PC-3 (cell line): ENCODE measurements at places on chromosomes 1 and 21.

GRCh38 chr21:44736291-44737004 lies 25.1 kb upstream of the TSPEAR start:
- peak; percentile 93 for DNase-seq

- DNase-seq: no peak
Measured at GRCh38 chr21:21415741-21416140, 417.5 kb downstream of the NCAM2 start.

- no peak for DNase-seq
Measured at GRCh38 chr1:222466150-222466865, 81.6 kb downstream of the HHIPL2 start.

DNA sequence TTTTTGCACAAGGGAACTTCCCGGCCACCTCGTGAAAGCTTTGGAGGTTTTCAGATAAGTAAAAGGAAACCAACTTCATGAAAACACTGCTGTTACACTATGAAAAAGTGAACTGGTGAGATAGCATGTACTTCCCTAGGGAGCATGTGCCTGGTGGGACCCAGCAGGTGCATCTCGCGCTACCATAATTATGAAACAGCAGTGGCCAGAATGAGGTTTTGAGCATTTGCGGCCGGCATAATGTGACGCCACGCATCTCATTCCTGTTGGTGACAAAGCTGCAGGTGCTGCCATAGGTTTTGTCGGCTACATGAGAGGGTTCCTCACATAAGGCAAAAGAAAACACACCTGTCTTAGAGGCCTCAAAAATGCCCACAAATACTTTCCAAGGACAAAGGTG lies 1.7 kb downstream of the KRTAP10-3 start:
- no peak for DNase-seq

DNA sequence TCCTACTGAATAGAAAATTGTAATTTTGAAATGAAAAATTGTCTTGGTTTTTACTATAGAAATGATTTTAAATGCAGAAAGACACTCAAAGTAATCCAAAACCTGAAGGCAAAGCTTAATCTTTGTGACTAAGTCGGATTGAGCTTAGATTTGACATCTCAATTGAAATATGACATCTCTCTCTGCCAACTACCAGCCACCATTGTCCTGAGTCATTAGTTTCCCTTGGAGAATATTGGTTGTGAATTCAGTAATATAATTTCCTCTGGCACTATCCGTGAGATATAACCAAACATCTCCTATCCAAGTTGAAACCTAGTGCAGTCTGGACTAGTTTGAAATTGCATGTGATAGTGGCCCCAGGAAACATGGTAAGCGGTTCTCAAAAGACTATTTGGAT lies 37.1 kb downstream of the PLA2G4A start:
- DNase-seq: no peak

DNA sequence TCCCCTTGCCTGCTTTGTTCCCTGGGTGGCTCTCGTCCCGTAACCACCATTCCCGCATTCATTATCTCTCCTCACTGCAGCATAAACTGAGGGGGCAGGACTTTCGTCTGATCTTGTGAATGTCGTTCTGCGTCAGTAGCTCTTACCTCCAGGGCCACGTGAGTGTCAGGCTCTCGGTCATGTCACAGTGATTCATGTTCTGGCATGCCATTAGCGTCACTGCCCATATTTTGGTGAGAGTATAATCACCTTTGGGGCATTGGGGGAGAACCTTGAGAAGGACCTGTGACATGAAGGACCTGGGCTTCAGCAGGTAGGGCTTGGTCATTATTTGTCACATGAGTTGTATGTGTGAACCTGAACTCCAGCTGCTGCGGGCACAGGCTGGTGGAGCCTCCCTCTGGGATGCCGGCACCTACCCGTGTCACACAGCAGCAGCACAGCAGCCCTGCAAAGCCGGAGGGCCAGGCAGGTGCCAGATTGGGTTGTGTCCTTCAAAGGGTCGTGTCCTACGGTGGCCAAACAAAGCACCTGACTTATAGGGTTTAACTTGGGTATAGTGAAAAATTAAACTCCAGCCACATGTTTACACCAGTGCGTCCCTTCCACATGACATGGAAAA lies 68.5 kb downstream of the BACE2 start:
- no peak for DNase-seq

GRCh38 chr1:192906334-192906733 lies 97.5 kb downstream of the RGS2 start:
- no peak for DNase-seq

DNA sequence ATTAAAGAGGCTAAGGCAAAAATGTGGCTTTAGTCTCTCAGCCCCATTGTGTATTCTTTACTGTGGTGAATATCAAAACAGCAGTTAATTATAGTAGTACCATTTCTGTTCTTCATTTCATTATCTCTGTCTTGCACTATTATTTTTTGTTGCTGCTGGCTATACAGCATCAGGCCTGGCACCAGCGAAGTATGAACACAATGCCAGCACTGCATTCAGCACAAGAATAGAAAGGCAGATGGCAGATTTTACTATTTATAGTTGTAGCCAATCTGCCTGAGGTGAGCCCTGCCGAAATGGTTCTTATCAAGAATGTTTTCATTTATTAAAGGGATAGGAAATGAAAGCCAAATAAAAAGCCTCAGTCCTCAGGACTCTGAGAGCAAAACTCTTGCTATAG lies 72.1 kb downstream of the GPR52 start:
- no peak for DNase-seq

DNA sequence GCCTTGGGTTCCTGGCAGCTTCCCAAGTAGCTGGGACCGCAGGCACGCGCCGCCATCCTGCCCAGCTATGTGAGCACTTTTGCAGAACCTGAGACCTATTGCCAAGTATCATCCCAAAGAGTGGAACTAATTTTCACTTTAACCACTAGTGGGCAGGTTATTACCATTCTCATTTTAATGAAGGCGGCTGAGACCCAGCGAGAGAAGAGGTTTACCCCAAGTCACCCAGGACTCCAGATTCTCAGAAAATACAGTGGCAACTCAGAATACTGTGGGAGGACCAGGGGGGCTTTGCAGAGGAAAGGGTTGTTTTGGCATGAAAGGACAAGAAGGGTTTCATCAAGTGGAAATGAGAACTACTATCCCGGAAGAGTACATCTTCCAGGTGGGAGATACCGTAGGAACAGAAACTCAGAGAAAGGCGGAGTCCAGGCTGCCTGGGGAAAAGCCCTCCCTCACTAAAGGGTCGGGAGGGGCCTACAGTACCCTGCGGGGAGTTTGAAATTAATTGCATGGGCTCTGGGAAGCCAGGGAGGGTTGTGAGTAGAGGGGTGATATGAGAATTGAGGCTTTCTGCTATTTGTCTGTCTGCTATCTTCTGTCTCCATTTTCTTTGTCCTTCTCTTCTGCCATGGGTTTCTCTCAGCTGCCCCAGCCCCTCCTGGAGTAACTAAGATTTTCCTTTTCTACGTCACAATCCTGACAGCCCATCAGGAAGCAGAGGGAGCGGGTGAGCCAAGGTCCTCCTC lies 7.2 kb upstream of the SEMA4A start:
- DNase-seq: peak; percentile 97

- DNase-seq: peak; percentile 13
Measured at GRCh38 chr1:107649023-107649422, 316.0 kb downstream of the VAV3 start.

DNA sequence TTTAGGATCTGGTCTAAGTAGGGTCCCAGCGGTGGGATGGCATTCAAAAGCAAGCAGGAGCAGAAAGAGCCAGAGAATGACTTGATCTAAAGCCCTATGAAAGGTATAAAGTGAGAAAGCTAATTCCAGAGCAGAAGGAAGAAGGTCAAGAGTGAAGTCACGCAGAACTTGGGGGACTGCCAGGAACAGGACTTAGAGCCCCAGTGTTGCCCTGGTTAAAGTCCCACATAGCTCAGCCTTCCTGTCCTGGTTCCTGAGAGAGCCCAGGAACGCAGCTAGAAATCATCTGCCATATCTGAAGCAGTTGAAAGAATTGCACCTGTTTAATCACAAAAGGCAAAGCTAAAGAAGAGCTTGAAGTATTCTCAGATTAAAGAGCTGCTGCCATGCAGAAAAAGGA lies 160.6 kb upstream of the ATP1B1 start:
- DNase-seq: no peak

GRCh38 chr1:237181743-237182317 lies 139.8 kb downstream of the RYR2 start:
- peak; percentile 2 for DNase-seq

GRCh38 chr1:174366946-174367345 lies 80.8 kb upstream of the GPR52 start:
- DNase-seq: no peak

- DNase-seq: no peak
Measured at GRCh38 chr1:10665226-10665625, 131.2 kb downstream of the CASZ1 start.

DNA sequence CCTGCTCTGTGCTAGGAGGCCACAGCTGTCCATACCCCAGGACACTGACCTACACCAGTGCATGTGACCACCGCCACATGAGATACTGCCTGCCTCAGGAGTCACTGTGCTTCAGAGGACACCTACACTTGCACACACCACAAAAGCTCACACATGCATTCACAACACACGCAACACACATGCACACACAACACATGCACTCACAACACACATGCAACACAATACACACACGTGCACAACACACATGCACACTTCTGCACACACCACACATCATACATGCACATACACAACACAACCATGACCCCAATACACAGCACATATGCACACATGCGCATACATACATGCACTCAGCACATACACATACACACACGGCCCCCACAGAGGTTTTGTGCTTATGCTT lies 28.7 kb upstream of the BACE2 start:
- no peak for DNase-seq

DNA sequence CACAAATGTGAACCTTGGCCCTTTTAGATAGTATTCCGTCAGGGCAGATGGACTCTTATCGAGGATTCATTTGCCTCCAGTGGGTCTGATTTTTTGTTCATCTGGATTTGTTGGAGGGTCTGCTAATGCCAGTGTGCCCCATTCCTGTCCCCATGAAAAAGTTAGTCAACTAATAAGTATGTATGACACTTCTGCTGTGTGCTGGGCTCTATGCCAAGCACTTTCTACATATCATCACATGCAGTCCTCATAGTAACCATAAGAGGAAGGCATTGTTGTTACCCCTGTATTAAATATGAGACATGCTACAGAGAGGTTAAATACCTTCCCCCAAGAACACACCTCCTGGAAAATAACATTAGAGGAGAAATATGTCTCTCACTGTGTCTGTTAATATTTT lies 46.6 kb upstream of the MAB21L3 start:
- peak; percentile 19 for DNase-seq

DNA sequence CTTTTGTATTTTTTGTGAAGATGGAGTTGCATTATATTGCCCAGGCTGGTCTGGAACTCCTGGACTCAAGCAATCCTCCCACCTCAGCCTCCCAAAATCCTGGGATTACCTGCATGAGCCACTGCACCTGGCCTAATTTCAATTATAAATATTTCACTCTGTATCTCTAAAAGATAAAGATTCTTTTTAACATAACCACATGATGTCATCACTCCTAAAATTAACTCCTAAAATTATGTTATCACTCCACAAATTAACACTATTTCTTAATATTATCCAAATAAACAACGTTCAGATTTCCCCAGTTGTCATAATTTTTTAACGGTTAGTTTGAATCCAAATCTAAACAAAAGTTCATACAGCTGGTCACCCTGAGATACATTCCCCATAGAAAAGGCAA lies 43.0 kb downstream of the DESI2 start:
- no peak for DNase-seq

GRCh38 chr1:101284021-101284420 lies 47.2 kb downstream of the S1PR1 start:
- DNase-seq: no peak

DNA sequence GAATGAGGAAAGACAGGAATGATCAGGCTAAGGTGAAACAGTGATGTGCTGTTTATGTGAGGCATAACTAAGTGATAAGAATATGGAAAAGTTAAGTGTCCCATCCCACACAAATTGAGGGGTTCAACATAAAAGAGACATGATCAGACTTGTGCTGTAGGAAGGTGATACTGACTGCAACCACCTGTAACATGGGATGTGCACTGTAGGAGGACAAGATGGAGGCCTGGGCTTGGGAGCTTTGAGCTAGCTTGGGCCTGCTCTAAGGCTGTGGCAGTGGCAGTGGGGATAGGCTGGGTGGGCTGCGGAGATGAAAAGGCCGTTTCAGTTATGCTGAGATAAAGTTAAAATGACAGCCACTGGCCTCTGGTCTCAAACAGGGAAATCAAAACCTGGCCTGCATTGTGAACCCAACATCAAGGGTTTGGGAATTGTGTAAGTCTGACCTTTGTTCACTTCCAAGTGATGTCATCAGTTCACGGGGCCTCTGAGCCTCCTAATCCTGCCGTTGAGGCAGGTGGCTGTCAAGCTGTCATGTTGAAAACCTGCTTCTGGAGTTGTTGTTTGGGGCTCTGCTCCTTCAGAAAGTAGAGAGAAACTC lies 61.2 kb upstream of the TENT5C start:
- no peak for DNase-seq

- DNase-seq: no peak
Measured at GRCh38 chr1:15110128-15110866, 43.2 kb upstream of the TMEM51 start.

DNA sequence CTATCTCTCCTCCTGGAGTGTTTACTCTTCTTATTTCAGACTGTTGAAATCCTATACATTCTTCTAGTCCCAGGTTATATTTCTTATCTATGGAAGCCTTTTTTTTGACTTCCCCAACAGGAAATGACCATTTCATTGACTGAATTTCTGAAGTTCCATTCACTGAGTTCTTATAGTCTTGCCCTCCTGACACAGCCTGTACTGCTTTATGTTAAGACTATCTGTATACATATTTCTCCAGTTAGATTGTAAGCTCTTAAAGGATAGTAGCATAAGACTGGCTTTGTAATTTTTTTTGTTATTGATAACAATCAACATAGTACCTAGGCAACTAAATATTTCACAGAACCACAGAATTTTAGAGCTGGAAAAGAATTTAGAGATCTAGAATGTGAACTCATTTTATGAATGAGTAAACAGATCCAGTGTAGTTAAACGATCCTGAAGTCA lies 14.9 kb upstream of the MACF1 start:
- DNase-seq: peak; percentile 55

- no peak for DNase-seq
Measured at GRCh38 chr1:189782295-189782694, 695.4 kb downstream of the BRINP3 start.

DNA sequence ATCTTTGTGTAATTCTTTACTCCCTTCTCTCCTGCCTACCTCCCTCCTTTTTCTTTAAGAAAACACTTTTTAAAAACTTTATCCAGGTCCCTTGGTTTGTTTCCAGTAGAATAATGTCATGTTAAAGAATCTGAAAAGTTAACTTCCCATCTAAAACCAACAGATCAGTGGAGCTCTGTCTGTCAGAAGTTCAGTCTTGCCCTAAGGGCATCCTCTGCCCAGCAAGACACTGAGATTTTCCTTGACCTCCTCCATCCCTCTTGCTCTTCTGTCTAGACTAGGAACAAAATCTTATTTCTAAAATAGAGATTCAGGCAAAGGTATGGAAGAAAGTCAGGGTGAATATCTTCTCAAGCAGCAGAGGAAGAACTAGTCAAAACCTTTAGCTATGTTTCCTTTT lies 5.7 kb upstream of the GNL2 start:
- no peak for DNase-seq

GRCh38 chr1:185468626-185469025 lies 151.6 kb upstream of the IVNS1ABP start:
- DNase-seq: no peak
